ENCODE measurements at places on chromosomes 5 and 9.

DNA sequence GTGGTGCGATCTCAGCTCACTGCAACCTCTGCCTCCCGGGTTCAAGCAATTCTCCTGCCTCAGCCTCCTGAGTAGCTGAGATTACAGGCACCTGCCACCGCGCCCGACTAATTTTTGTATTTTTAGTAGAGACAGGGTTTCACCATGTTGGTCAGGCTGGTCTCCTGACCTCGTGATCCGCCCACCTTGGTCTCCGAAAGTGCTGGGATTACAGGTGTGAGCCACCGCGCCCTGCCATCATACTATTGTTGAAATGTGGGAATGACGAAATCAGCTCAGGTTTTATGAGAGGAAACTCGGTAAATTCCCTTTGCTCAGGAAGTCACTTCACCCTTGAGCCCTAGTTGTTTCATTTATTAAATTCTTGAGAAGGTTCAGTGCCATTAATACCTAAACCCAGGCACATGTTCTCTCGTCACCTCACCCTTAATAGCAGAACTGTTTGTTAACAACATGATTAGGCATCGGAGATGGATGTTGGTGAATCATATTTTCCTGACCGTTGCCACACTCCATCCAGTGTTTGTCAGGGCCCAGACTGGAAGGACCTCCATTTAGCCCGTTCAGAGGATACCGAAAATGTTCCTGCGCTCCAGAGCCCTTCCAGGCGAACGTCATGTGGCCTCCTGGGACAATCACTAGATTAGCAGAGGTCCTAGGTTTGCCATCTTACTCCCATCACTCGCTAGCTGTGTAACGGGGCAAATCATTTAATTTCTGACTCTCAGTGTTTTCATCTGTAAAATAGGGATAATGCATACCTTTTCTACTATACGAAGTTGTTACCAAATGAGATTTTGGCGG lies 20.0 kb upstream of the CREBRF start:
- no peak for DNase-seq

- DNase-seq: no peak
Measured at GRCh38 chr9:75695921-75696320, 194.6 kb upstream of the PCSK5 start.

- DNase-seq: no peak
Measured at GRCh38 chr5:135546912-135547311, 11.1 kb upstream of the NEUROG1 start.

DNA sequence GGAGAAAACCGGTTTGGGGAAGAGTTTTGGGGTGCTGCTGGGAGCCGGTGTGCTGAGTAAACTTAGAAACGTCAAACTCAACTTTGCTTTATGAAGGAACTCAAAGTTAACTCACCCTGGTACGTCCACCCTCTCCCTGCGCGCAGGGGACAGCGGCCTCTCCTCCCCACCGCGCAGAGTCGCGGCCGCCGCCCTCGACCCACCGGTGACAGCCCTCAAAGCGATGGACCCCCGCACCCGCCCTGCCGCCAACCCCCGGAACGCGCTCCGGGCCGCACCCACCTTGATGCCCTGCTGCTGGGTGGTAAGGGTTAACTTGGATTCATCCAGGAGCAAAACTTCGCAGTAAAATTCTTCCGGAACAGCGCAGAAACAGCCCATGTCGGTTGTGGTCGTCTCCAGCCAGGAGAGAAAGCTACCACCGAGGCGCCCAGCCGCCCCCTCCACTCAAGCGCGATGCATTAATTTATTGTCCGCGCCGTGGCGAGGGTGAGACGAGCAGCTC lies 366 bp downstream of the EPB41L4A start:
- DNase-seq: no peak

DNA sequence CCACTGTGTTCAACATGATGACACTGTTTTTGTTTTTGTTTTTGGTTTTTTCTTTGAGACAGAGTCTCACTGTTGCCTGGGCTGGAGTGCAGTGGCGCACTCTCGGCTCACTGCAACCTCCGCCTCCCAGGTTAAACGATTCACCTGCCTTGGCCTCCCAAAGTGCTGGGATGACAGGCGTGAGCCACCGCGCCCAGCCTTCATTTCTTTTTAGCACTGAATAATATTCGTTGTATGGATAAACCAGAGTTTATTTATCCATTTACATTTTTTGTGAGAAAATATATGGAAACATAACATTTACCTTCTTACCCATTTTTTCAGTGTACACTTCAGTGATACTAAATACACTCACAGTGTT lies 4.2 kb downstream of the CARD19 start:
- DNase-seq: no peak

DNA sequence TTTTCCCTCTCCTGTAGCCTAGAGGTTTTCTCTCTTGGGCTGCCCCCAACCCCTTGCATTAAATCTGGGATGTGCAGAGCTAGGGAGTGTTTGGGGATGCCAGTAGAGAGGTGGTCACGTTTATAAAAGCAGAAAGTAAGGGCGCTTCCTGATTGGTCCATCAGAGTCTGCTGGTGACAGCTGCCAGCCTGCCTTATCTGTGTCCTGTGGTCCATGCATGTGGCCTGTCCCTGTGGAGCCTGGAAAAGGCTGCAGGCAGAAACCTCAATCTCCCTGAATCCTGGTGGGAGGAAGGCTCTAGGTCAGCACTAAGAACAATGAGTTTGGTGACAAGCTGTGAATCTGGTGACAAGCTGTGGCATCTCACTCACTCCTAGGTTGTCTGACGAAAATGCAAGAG lies 42.2 kb downstream of the ARHGEF37 start:
- no peak for DNase-seq

DNA sequence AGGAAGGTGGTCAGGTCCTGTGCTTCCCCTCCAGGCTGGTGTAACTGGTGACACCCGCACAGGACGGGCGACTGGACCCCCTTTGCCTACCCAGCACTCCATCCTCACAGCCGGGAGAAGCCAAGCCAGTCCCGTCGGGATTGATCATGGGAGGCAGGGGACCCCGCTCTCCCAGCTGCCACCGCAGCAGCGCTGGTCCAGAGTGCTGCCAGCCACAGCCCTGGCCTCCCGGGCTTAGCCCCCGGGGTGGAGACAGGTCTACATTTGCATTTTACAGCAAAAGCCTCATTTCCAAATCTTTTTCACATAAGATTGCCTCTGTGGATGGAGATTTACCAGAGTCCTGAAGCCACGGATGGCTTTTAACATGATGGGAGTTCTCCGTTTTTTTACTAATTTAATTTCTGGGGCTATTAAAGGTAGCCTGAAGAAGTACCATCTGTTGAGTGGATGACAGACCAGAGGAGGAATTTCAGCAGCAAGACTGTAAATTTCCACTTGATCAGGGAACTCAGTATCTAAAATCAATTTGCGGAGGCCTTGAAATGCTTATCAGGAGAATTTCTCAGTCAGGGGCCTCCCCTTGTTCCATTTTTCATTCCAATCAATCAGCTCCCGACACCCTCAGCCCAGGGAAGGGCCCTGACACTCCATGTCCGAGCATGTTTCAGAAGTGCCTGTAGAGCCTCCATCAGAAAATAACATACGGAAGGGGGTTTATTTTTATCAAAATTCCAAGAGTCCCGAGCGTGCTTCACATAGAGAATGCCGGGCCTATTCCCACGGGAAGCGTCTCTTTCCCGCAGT lies 80.6 kb downstream of the OLFM1 start:
- DNase-seq: no peak

GRCh38 chr9:4174546-4175175 lies 125.2 kb downstream of the GLIS3 start:
- no peak for DNase-seq
